ENCODE measurements at places on chromosomes 4 and X.

DNA sequence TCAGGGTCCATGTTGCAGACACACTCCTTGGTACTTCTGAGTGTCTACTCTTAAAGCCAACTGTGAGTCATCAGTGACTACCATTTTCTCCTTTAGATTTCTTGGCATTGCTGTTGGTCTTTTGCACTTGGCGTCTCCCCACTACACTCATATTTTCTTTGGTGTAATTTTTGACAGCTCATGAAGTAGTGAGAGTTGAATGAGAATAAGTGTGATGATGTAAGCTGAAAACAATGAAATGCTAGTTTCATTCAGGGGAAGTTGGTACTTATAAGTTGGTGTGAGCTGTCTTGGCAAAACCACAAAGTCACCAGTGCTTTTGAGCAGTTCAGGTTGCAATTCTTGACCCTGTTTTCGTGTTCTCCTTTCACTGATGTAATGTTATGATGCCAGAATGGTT lies 142.9 kb upstream of the ARX start:
- DNase-seq: no peak

DNA sequence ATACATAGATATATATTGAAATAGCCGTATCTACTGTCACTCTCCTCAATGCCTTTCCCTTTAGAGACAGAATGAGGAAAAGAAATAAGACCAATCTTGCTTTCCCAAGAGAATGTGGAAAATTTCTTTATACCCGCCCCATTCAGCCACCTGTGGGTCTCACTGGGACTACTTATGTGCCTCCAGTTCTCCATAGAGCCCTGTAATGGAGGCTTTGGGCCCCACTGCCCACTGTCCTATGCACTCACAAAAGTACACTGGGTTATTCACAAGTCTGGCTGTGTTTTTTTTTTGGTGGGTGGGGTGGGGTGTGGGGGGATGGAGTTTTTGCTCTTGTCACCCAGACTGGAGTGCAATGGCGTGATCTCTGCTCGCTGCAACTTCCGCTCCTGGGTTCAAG lies 70.4 kb upstream of the ELOVL6 start:
- no peak for DNase-seq

- DNase-seq: no peak
Observed at GRCh38 chr4:74109116-74109869, 10.3 kb upstream of the CXCL2 start.

GRCh38 chr4:164926301-164926700 lies 49.3 kb downstream of the APELA start:
- no peak for DNase-seq

GRCh38 chrX:130415201-130415600 lies 13.4 kb downstream of the RBMX2 start:
- no peak for DNase-seq

- no peak for DNase-seq
Observed at GRCh38 chr4:77742054-77742453, 77.1 kb downstream of the CNOT6L start.

GRCh38 chr4:145404761-145405160 lies 76.9 kb upstream of the SMAD1 start:
- DNase-seq: no peak

- no peak for DNase-seq
Observed at GRCh38 chr4:103085555-103086196, 9.1 kb upstream of the SLC9B2 start.

DNA sequence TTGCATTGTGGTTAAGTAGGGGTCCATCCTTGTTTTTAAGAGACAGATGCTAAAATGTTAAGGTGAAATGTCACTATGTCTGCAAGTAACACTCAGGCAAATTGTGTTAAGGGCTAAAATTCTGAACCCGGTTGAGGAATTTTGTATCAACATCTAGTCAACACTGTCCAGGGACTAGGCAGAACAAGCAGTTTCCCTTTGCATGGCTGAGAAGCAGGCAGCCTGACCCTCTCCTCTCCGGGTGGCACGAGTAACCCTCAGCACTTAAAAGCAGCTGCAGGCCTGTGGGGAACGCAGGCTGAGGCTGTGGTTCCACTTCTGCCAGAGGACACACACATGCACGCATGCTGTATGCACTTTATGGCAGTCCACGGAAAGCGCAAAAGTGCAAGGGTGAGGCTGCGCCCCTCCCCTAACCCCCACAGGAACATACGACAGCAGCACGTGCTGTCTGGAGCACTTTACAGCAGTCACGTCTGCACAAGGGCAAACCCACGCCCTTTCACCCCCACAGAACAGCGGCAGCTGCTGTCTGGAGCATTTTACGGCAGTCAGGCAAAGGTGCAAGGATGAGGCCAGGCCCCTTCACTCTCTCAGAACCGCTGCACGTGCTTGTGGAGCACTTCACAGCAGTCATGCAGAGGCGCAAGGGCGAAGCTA lies 619 bp upstream of the MPC1L start:
- no peak for DNase-seq

- no peak for DNase-seq
Observed at GRCh38 chr4:168138143-168138542, 45.8 kb downstream of the ANXA10 start.

DNA sequence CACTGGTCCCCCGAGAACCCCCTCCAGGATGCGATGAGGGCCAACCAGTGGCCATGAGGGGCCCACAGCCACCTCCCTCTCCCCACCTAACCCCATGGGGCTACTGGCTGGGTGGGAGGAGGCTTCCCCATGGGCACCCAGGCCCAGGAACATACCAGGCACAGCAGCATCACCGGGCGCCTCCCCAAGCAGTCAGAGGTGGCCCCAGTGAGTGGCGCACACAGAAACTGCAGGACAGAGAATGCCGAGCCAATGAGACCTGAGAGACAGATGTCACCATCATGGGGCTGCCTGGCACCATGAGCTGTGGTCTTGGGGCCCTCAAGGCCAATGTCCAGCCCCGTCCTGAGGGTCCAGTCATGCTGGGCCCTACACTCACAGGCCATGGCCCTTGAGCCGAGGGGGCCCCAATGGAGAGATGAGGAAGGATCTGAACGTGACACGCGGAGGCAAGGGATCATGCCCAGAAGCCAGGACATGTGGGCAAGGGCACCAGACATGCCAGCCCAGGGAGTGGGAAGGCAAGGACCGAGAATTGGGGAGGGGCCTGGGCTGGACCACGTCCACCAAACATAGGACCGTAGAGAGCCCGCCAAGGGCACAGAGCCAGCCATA lies 30.1 kb downstream of the NOP14 start:
- DNase-seq: no peak

- no peak for DNase-seq
Observed at GRCh38 chr4:107114059-107114458, 77.9 kb upstream of the DKK2 start.

DNA sequence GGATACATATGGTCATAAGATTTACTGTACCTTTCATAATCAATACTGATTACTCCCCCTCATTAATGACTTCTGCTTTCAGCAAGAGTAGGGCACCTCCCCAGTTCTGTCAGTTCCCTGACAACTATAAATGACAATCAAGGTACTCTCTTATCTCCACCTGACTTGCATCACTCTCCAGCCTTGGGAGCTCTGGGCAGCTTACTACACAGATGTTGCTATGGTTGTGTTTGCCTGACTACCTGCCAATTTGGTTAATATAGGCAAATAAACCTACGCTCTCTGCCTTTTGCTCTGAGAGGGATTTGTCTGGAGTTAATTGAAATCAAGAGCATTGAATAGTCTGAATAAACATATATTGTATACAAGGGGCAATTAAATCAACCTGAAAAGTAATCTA lies 22.8 kb upstream of the MAP7D3 start:
- DNase-seq: no peak

DNA sequence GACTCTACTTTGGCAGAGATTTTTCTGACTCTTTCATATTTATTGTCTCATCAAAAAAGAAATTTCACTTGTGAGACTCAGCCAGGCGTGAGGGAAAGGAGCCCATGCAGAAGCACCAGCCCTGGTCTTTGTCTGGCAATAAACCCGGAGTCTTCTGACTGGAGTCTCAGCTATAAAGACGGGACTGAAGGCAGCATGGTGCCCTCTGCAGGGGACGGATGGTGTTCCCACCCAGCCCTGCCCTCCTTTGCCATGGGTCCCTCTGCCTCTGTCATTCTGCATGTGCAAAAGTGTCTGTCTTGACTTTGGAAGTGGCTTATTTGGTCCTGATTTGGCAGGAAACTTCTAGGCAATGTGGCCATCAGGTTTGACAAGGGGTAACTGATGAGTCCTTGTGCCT lies 14.2 kb downstream of the ZNF185 start:
- DNase-seq: no peak

DNA sequence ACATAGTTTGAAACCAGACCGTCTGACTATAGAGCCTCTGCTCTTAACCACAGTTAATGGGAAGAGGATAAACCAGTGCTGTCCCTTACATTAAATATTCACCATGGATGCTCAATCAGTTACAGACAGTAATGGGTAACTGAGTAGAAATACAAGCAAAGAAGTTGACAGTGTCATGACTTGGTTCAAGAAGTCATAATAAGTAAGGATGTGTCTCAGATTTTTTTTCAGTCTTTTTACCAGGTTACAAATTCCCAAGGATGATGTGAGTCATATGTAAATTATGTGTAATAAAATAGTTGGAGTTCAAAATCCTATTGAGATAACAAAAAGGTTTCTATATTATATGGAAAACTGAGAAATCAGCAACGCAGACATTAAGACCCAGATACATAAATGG lies 31.1 kb downstream of the ZCCHC4 start:
- DNase-seq: no peak

GRCh38 chr4:6404611-6405396 lies 67.6 kb downstream of the PPP2R2C start:
- no peak for DNase-seq

DNA sequence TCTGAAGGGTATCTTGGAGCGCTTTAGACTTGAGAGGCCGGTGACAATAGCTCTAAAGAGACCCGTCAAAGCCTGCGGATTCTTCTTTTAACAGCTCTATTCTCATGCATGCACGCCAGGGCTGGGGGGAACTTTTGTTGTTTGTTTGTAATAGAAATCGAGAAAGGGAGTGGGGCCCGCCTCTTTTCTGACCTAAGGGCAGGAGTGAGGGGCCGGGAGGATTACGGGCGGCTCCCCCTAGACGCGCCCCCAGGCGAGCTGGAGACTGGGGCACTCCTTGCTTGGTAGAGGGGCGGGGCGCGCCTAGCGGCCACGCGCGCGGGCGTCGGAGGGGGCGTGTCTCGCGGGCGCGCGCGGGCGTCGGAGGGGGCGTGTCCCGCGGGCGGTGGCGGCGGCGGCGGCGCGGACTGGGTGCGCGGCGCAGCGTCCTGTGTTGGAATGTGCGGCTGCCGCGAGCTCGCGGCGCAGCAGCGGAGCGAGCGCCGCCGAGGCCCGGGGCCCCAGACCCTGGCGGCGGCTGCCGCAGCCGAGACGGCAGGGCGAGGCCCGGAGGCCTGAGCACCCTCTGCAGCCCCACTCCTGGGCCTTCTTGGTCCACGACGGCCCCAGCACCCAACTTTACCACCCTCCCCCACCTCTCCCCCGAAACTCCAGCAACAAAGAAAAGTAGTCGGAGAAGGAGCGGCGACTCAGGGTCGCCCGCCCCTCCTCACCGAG lies at the start of gene REST:
TSS of gene REST (plus strand) at position 412 of the 717 bp plus-strand sequence. CDS start 2,739 bp downstream, outside the sequence.
- DNase-seq: peak; percentile 85

- no peak for DNase-seq
Observed at GRCh38 chr4:118112117-118113046, 78.1 kb downstream of the NDST3 start.

DNA sequence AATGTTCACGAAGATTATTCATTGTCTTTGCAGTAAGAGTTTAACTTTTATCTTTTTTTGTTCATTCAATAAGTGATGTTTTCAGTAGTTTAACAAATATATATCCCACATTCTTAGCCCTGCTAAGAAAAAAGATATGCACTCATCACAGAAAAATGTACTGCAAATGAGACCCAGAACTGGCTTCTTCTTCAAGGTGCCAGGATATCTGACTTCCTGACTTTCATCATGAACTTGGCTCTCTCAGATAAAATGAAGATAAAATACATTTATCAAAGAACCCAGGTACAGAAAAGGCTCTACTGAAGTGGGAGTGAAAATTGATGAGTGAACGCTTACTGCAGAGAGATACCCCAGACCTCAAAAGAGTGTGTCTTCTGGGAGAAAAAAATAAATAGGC lies 177.8 kb upstream of the DKK2 start:
- DNase-seq: no peak

DNA sequence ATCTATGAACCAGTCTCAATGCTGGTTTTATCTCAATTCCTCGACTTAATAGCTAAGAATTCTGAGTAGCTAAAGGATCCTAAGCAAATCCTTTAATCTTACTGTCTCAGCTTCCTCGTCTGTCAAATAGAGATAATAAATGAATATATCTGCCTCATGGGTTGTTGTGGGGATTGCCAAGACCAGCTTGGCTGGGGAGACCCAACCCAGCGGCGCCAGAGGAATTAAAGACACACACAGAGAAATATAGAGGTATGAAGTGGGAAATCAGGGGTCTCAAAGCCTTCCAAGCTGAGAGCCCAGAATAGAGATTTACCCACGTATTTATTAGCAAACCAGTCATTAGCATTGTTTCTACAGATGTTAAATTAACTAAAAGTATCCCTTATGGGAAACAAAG lies 41.9 kb downstream of the SLC34A2 start:
- DNase-seq: no peak

DNA sequence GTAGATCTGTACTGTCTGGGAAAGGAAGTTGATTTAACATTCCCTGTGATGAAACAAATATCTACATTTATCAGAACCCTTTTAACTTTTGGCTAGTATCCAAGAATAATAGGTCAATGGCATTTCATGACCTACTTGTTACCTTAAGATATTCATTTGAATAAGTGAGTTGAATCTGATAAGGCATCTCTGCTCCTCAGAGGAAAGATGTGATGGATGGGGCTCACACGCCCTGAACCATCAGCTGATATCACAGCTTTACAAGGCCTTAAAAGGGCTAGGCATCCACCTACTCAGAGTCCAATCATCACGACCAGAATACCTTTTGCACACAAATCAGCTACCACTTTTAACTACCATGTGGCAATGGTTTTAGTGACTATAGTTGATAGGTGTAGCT lies 90.2 kb upstream of the PDLIM3 start:
- DNase-seq: no peak

GRCh38 chrX:138945219-138945618 lies 233.7 kb upstream of the FGF13 start:
- DNase-seq: no peak

DNA sequence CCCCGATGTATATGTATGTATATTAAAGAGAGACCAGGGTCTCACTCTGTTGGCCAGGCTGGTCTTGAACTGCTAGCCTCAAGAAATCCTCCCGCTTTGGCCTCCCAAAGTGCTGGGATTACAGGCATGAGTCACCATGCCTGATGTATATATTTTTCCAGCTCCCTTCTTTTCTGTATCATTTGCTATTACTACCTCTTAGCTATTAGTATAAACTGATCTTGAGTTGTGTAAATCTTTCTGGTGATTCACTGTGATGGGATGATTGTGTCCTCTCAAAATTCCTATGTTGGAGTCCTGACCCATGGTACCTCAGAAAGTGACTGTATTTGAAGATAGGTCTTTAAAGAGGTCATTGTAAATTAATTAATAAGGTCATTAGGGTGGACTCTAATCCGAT lies 53.1 kb downstream of the HPRT1 start:
- no peak for DNase-seq

DNA sequence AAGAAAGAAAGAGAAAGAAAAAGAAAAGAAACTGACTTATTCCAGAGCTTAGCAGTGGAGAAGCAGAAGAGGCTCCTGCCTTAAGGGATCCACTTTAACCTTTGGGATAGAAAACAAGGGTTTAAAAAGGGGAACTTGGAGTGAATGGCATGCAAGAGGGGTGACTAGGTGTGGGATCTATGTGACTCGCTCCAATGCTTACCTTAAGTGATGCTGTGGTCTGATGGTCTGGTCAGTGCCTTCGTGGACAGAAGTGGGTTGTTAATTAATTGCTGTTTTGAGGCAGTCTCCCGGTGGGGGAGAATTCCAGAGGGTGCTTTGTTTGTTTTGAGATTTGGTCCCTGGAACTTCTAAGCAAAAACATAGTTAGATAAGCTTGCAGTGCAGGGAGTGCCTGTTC lies 21.1 kb upstream of the RHOXF1 start:
- DNase-seq: no peak
